ENCODE measurements at places on chromosomes 4 and X. TPM values are rescaled to one million over a fixed set of nuclear protein-coding genes. Genes with fewer than 3 reads are reported as not detected.

The ZFX gene
- 6.5 TPM for total RNA-seq

The SPOCK3 gene
- 0.35 TPM for total RNA-seq

The CENPVL2 gene
- total RNA-seq: not detected

The CCNA2 gene
- total RNA-seq: 42.7 TPM

The HHIP gene
- total RNA-seq: 0.76 TPM

The FAM53A gene
- total RNA-seq: 1.00 TPM

The GRSF1 gene
- total RNA-seq: 85.1 TPM

The FGD1 gene
- total RNA-seq: 5.1 TPM

The NDUFB11 gene
- total RNA-seq: 136 TPM

The CSAG1 gene
- total RNA-seq: 0.24 TPM

The SERTM2 gene
- total RNA-seq: not detected

Measured in A549 treated with AZD2906 at 1 μM for 4 hours (cell line).